ENCODE measurements at places on chromosomes 5 and 9.

GRCh38 chr9:22238809-22239684, 207.6 kb upstream of the DMRTA1 start:
- no peak for DNase-seq

GRCh38 chr9:2414465-2414864, 207.1 kb upstream of the VLDLR start:
- DNase-seq: no peak

DNA sequence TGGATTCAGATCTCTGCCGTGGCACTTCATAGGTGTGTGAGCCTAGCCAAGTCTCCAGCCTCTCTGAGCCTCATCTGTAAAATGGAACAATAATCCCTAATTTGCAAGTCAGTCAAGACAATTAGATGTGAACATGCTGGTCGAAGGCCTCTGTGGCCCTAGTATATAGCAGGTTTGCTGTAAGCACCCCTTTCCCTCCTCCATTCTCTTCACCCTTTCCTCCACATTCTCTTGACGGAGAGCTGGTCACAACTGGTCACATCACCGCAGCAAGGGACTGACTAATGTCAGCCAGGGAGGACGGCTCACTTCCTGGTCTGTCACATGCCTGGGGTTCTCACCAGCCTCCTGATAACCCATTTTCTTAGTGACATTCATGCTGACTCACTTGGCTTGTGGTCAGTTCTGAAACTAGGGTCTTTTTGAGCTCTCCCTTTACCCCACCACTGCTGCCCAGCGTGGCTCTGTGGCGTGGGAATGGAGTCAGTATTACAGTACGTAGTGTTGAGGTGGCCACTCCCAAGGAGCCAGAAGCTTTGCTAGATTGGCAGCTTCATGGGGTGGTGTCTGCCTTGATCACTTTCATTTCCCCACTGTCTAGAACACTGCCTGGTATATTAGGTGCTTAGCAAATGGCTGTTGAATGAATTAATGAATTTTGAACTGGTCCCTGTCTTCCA, 47.8 kb downstream of the ERGIC1 start:
- DNase-seq: no peak

DNA sequence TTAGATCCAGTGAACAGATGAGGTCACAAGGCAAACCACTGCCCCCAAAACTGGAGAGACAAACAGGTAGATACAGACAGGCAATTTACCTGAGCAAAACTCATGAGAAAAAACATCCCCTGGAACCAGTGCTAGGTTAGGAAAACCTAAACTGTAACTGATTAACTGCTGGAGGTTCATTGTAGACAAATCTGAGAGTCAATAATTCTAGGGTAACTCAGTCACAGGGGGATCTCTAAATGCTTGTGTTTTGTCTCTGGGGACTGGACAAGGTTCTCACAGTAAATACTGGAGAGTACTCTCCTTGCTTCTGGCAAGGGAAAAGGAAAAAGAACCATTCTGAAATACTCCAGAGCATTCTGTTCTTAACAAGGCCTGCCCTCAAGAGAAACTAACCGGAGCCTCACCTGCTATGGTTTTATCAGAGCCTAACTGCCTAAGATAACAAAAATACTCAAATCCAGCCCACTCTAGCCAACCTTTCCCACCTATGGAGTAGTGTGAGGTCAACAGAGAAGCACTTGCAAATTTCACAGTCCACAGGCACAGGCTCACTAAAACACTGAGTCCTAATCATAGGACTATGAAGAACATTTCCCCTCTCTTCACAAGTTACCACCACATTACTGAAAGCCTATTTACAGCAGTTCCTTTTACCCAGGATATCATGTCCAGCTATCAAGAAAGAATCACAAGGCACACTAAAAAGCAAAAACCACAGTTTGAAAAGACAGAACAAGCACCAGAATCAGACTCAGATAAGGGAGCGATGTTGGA, 139.9 kb upstream of the ACOT12 start:
- no peak for DNase-seq

- no peak for DNase-seq
These were observed 20.4 kb downstream of the DDX4 start for GRCh38 chr5:55758231-55758630.

Data from activated T-helper 2 cell treated with anti-CD3 and anti-CD28 coated beads, Interferon-gamma antibody, Interleukin-2, Interleukin-4, amounts not matched to agents 10 μg/mL and 5 μg/mL and 100 μg/mL, durations not matched to agents 14 hours and 24 hours and 36 hours (primary cell).